ENCODE measurements at places on chromosomes 16 and 17. TPM values are rescaled to one million over a fixed set of nuclear protein-coding genes. Genes with fewer than 3 reads are reported as not detected.

The INPP5K gene
- 34.6 TPM for total RNA-seq

The KRT222 gene
- 0.34 TPM for total RNA-seq

The FGF11 gene
- 0.33 TPM for total RNA-seq

The EVPLL gene
- total RNA-seq, result not detected

The GRB2 gene
- total RNA-seq, result 91.2 TPM

The KRT40 gene
- total RNA-seq, result not detected

The SLC13A2 gene
- not detected for total RNA-seq

The CNEP1R1 gene
- total RNA-seq, result 30.3 TPM

The SERPINF2 gene
- under 0.01 TPM for total RNA-seq

The SMIM36 gene
- total RNA-seq, result not detected

The TM4SF5 gene
- total RNA-seq, result not detected

The TPSAB1 gene
- total RNA-seq, result not detected

The CD300E gene
- not detected for total RNA-seq

The CALB2 gene
- under 0.01 TPM for total RNA-seq

The TK2 gene
- total RNA-seq, result 32.1 TPM

The KRTAP1-5 gene
- not detected for total RNA-seq

The CA5A gene
- not detected for total RNA-seq

The MYH2 gene
- not detected for total RNA-seq

The BEAN1 gene
- total RNA-seq, result 0.93 TPM

The CTRB1 gene
- not detected for total RNA-seq

The TNFRSF17 gene
- not detected for total RNA-seq

The GPR179 gene
- not detected for total RNA-seq

The CD300LG gene
- under 0.01 TPM for total RNA-seq

The EFTUD2 gene
- total RNA-seq, result 93.9 TPM

The KRT17 gene
- not detected for total RNA-seq

The BRICD5 gene
- 2.1 TPM for total RNA-seq

The OR3A3 gene
- not detected for total RNA-seq

The ZNF629 gene
- 13.1 TPM for total RNA-seq

The ARSG gene
- 29.5 TPM for total RNA-seq

The KRT23 gene
- total RNA-seq, result not detected

The CFAP52 gene
- total RNA-seq, result not detected

The FLYWCH1 gene
- total RNA-seq, result 89.8 TPM

The KAT2A gene
- total RNA-seq, result 19.6 TPM

The SULT1A2 gene
- total RNA-seq, result not detected
